ENCODE measurements at places on chromosomes 2 and 18. TPM values are rescaled to one million over a fixed set of nuclear protein-coding genes. Genes with fewer than 3 reads are reported as not detected.

GRCh38 chr2:31187166-31187565 is 30.1 kb downstream of the CAPN14 start:
- no peak overlapping the region for H3K4me3 ChIP-seq
- DNase-seq = no peak
- peaks cover 46% of the 10 kb centered on the region for H3K27me3 ChIP-seq
- H3K36me3 ChIP-seq = no peaks in the 10 kb centered on the region
- no peaks in the 10 kb centered on the region for H3K4me1 ChIP-seq
- no peak overlapping the region for H3K27ac ChIP-seq

DNA sequence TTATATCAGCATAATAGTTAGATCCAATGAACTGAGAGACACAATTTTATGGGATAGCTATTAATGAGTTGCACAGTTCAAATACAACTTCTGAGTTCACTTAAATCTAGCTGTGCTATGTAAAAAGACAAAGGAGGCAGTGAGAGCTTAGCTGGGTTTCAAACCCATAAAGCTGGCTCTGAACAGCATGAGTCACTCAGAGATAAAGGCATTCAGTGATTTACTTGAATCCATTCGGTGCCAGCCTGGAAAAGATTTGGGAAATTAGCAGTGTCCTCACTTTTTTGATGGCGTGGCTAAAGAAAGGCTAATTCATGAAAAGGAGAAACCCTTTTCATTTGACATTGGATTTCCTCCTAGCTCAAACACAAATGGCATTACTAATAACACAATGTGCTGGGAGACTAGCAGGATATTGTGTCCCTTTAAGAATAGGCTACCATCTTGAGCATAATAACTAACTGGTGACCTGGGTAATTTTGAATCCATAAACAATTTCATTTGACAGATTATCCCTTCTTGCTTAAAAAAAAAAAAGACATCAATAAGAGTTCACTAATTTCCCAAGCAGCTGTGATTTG is 98.4 kb upstream of the NEUROD1 start:
- no peaks in the 10 kb centered on the region for H3K27me3 ChIP-seq
- no peaks in the 10 kb centered on the region for H3K36me3 ChIP-seq
- no peak overlapping the region for H3K27ac ChIP-seq
- no peak overlapping the region for H3K4me3 ChIP-seq
- H3K4me1 ChIP-seq = peaks cover 56% of the 10 kb centered on the region
- DNase-seq = no peak

- H3K4me3 ChIP-seq = no peak overlapping the region
- H3K4me1 ChIP-seq = no peaks in the 10 kb centered on the region
- DNase-seq = no peak
- H3K27ac ChIP-seq = no peak overlapping the region
- peaks cover 40% of the 10 kb centered on the region for H3K27me3 ChIP-seq
Measured at GRCh38 chr2:117850015-117850414, 35.5 kb downstream of the DDX18 start.

DNA sequence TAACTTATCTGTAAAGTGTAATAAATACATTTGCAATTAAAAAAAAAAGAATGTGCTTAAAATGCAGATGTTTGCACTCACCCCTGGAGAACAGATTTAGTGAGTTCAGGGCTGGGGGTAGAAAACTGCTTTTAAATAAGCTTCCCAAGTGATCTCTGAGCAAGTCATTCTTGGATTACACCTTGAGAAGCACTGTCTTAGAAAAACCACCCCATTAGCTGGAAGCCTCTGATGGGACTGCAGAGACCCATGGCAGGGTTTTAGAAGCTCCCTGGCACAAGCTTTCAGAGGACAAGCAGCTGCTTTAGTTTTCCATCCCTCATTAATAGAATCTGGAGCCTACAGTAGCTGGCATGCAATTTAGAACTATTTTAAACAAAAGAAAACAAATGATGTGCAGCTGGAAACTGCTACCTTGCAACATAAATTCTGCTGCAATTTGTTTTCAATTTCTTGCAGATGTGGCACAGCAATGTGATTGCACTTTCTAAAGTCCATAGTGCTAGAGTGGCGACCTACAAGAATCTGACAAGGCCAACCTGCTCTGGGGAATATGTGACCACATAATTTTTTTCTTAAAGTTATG is 141.5 kb downstream of the CDC42EP3 start:
- no peak overlapping the region for H3K4me3 ChIP-seq
- H3K27me3 ChIP-seq = no peaks in the 10 kb centered on the region
- no peaks in the 10 kb centered on the region for H3K36me3 ChIP-seq
- no peak for DNase-seq
- H3K4me1 ChIP-seq = peaks cover 6% of the 10 kb centered on the region

DNA sequence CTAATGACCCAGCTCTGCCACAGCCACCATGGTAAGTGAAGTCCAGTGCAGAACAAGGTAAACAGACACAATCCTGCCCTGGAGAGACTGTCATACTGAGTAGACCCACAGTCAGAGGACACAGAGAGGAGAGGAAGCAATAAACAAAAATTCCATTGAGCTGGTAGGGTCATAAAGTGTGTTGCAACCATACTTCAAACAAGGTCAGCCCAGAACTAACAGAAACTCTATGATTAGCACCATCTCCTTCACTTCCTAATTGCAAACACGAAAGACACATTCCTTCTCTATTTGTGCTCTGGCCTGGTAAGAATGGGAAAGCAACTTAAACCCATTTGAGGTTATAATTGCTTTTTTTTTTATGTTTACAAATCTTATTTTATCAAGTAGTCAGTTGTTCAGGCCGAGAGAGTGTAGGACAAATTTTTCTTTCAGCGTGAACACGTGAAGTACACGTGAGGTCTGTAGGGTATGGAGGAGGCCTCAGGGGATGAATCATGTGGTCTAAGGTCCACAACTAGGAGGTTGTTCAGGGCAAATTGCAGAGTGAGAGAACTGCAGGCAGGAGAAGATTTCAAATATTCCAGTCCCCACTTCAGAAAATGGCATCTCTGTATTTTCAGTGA is 71.4 kb upstream of the GLS start:
- H3K27me3 ChIP-seq = no peaks in the 10 kb centered on the region
- H3K4me1 ChIP-seq = peaks cover 48% of the 10 kb centered on the region
- H3K27ac ChIP-seq = no peak overlapping the region

GRCh38 chr2:241558532-241559322 is at the start of gene BOK:
Gene BOK, plus strand, starts transcription at chr2:241558745. Its CDS starts 739 bp downstream, at chr2:241559484.
- H3K36me3 ChIP-seq = peaks cover 2% of the 10 kb centered on the region
- peak within 1 kb of the TSS; percentile 74 for H3K4me3 ChIP-seq
- H3K4me1 ChIP-seq = peaks cover 38% of the 10 kb centered on the region
- no peaks in the 10 kb centered on the region for H3K27me3 ChIP-seq

The FBXO36 gene
- 3.0 TPM for total RNA-seq

The CETN1 gene
- not detected for total RNA-seq

DNA sequence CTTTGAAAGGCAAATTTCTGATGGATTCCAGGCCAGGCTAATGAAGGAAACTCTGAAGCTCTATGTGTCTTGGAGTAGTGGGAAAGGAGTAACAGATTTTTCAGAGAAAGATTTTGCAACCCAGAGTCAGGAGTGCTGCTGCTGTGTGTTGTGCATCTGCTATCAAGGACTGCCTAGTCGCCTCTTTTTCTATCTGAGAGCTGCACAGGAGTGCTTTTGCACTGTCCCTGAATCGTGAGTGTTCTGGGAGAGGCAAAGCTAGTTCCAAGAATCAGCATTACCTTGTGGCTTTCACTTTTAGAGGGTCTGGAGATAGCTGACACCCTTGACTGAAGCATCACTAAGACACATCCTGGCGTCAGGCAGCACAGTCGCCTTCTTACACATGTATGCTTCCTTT is 336.4 kb downstream of the PARD3B start:
- H3K4me1 ChIP-seq = peaks cover 7% of the 10 kb centered on the region
- H3K4me3 ChIP-seq = no peak overlapping the region
- no peaks in the 10 kb centered on the region for H3K36me3 ChIP-seq
- no peak for DNase-seq
- H3K27me3 ChIP-seq = no peaks in the 10 kb centered on the region
- no peak overlapping the region for H3K27ac ChIP-seq

The OSBPL1A gene
- 33.3 TPM for total RNA-seq

The CHN1 gene
- 18.4 TPM for total RNA-seq

- DNase-seq = no peak
- no peaks in the 10 kb centered on the region for H3K4me1 ChIP-seq
- no peak overlapping the region for H3K4me3 ChIP-seq
- H3K27me3 ChIP-seq = peaks cover 2% of the 10 kb centered on the region
- no peak overlapping the region for H3K27ac ChIP-seq
Measured at GRCh38 chr18:73976433-73976832, 171.2 kb downstream of the FBXO15 start.

GRCh38 chr2:178805457-178805856 is 1.8 kb downstream of the TTN start:
- no peak for DNase-seq
- no peaks in the 10 kb centered on the region for H3K36me3 ChIP-seq
- no peak overlapping the region for H3K27ac ChIP-seq
- H3K27me3 ChIP-seq = peaks cover 18% of the 10 kb centered on the region
- H3K4me1 ChIP-seq = no peaks in the 10 kb centered on the region

The CEBPZOS gene
- total RNA-seq = not detected

The IL36B gene
- not detected for total RNA-seq

DNA sequence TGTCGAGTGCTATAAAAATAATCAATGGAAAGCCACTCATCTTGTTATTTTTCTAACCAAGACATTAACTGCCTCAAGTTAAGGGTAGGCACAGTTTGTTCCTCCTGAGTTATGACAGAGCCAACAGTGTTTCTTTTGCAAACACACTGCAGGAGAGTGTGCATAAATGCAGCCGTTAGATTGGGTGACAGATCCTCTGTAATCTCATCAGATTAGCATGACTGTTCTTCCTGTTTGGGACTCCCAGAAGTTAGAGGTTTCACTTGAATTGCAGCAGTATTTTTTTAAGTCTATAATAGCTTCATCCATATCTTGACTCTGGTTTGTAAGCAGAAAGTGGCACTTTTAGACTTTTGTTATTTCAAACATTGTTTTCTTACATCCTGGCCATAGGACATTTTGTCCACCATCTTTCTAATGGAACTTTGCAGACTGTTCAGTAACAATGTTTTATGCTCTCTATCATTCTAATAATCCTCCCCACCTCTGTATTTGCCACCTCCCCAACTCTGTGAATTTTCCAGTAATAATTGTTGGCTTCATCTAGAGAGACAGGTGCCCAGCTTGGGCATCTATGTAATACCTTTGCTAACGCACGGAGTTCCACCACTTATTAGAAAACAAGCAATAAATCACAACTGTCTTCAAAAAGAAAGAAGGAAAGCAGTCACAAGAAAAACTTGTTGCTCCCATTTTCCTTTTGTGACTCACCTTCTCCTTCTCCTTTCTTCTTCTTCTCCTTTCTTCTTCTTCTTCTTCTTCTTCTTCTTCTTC is 560.0 kb downstream of the ADCYAP1 start:
- peaks cover 3% of the 10 kb centered on the region for H3K27me3 ChIP-seq
- no peaks in the 10 kb centered on the region for H3K36me3 ChIP-seq
- no peak for DNase-seq
- no peaks in the 10 kb centered on the region for H3K4me1 ChIP-seq
- no peak overlapping the region for H3K27ac ChIP-seq
- H3K4me3 ChIP-seq = no peak overlapping the region

DNA sequence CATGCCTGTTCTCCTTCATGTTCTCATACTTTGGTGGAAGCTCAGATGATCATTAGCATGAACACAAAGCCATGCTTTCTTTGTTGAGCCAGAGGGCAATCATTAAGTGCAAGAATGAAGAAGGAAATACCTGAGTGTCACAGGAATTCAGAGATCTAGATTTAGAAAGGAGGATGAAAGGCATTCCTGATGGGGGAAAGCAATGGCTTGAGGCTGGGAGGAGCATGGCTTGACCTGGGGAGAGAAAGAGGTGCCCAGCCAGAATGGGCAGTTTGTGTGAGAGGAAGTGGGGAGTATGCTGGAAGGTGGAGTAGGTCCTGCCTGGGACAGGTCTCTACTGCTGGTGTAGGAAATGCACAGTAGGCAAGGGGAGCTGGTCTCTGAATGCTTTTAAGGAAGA is 35.1 kb downstream of the SLC4A3 start:
- no peaks in the 10 kb centered on the region for H3K36me3 ChIP-seq
- no peak overlapping the region for H3K4me3 ChIP-seq
- peaks cover 11% of the 10 kb centered on the region for H3K27me3 ChIP-seq
- H3K27ac ChIP-seq = no peak overlapping the region
- DNase-seq = no peak
- H3K4me1 ChIP-seq = peaks cover 25% of the 10 kb centered on the region

GRCh38 chr18:61851940-61852451 is 40.8 kb downstream of the RNF152 start:
- H3K27ac ChIP-seq = peak overlapping the region; percentile 88
- H3K4me1 ChIP-seq = peaks cover 91% of the 10 kb centered on the region
- no peak for DNase-seq
- H3K27me3 ChIP-seq = no peaks in the 10 kb centered on the region

GRCh38 chr2:105294844-105295481 is 34.6 kb downstream of the TGFBRAP1 start:
- H3K27ac ChIP-seq = no peak overlapping the region
- H3K4me3 ChIP-seq = no peak overlapping the region
- H3K4me1 ChIP-seq = peaks cover 44% of the 10 kb centered on the region
- DNase-seq = no peak
- H3K36me3 ChIP-seq = peaks cover 16% of the 10 kb centered on the region

The PRR30 gene
- total RNA-seq = not detected

The UGT1A8 gene
- not detected for total RNA-seq

DNA sequence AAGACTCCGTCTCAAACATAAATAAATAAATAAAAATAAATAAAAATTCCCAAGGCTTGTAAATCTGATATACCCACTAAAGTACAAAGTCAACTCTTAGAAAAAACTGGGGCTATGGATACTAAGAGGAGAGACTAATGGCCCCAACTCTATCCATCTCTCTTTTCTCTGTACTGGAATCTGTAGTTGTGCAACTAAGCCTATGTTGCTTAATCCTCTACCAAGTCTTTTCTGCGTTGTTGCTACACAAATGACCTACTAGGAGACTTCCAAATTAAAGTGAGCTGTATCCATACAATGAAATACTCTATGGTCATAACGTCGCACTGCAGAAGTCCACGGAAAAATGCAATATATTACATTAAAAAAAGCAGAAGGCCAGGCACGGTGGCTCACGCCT is 8.1 kb downstream of the MRPS5 start:
- no peak overlapping the region for H3K4me3 ChIP-seq
- H3K27ac ChIP-seq = no peak overlapping the region
- H3K27me3 ChIP-seq = no peaks in the 10 kb centered on the region
- H3K4me1 ChIP-seq = peaks cover 7% of the 10 kb centered on the region

DNA sequence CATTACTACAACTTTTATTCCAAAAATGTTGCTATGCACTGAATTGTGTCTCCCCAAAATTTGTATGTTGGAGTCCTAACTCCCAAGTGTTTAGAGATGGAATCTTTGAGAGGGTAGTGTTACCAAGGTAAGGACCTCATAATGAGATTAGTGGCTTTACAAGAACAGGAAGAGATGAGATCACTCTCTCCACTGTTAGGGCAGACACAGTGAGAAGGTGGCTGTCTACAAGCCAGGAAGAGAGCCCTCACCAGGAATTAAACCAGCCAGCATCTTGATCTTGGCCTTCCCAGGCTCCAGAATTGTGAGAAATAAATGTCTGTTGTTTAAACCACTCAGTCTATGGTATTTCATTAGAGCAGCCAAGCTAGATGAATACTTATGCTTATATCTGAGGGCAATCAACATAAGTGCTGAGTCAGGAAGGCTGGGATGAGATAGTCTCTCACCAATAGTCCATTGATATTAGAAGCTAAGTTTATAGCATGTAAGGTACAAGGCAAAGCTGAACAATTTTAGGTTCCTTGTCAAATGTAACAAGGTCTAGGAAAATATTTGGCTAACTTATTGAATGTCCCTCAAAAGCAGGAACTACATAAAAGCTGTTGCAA is 317.6 kb upstream of the REG3G start:
- H3K27ac ChIP-seq = no peak overlapping the region
- no peak overlapping the region for H3K4me3 ChIP-seq
- no peaks in the 10 kb centered on the region for H3K27me3 ChIP-seq
- no peaks in the 10 kb centered on the region for H3K36me3 ChIP-seq
- no peaks in the 10 kb centered on the region for H3K4me1 ChIP-seq

The POMC gene
- total RNA-seq = not detected

GRCh38 chr2:226121046-226121738 is 678.4 kb downstream of the IRS1 start:
- no peak overlapping the region for H3K27ac ChIP-seq
- no peaks in the 10 kb centered on the region for H3K36me3 ChIP-seq
- peaks cover 24% of the 10 kb centered on the region for H3K4me1 ChIP-seq
- no peaks in the 10 kb centered on the region for H3K27me3 ChIP-seq
